ENCODE measurements at places on chromosomes 7 and 10. TPM values are rescaled to one million over a fixed set of nuclear protein-coding genes. Genes with fewer than 3 reads are reported as not detected.
A peak's percentile ranks its signal among the peaks of the same experiment; 100 is the strongest.

The UCN3 gene
- not detected for total RNA-seq

The OR2A5 gene
- total RNA-seq: not detected

The PRR15 gene
- 3.1 TPM for total RNA-seq

The UFSP1 gene
- total RNA-seq: 5.1 TPM

The MORN4 gene
- 1.5 TPM for total RNA-seq

The FGFR2 gene
- 1.4 TPM for total RNA-seq

The NPFFR1 gene
- not detected for total RNA-seq

The ITGA8 gene
- total RNA-seq: 7.1 TPM

The NUTM2A gene
- 1.1 TPM for total RNA-seq

The OR2A1 gene
- total RNA-seq: 0.16 TPM

The NACAD gene
- total RNA-seq: 6.2 TPM

The GPR22 gene
- not detected for total RNA-seq

The THSD7A gene
- total RNA-seq: 6.0 TPM

The SLC13A1 gene
- not detected for total RNA-seq

The RASSF4 gene
- total RNA-seq: 122 TPM

The ASB10 gene
- total RNA-seq: not detected

The LIPN gene
- total RNA-seq: 0.74 TPM

The OR13A1 gene
- not detected for total RNA-seq

The PTPN20 gene
- 0.74 TPM for total RNA-seq

The SFTPA1 gene
- not detected for total RNA-seq

GRCh38 chr7:101985903-101986734 is 168.7 kb downstream of the CUX1 start:
- DNase-seq: no peak

GRCh38 chr7:55086413-55087201 is 67.8 kb downstream of the EGFR start:
- DNase-seq: no peak

GRCh38 chr10:91313796-91314485 is 93.5 kb downstream of the PCGF5 start:
- no peak for DNase-seq

- no peak for DNase-seq
Observed at GRCh38 chr10:88080213-88080612, 216.8 kb downstream of the PTEN start.

DNA sequence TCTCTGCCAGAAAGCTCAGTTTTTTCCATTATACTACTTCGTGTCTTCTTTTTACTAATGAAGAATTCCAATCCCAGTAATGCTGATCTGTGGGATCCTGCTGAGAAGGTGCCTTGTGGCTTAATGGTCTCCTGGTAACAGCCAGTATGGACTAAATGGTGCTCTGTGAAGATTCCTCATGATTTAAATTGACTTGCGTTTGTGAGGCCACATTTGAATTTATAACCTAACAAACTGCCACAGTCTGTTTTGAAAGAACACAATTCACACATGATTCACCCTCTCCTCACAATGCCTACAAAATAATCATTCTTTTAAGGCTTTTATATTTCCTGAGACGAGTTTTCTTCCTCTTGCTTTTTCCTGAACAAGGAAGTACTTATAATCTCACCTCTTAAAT is 140.0 kb downstream of the MBL2 start:
- no peak for DNase-seq

DNA sequence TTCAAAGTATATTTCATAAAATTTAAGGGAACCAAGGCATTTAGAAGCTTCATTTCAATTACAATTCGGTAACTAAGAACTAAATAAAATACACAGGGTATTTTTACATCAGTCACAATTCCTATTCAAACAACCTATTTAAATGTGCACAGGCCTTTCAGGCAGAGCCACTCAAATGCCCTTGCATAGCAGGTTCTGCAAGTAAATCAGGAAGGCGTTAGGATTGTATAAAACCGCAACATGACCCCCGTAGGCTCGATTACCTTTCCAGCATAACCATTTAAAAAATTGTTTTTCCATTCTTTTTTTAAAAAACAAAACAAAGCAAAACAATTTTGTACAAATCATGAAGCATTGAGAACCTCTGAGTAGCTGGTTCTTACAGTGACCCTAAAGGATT is 289.9 kb upstream of the SP8 start:
- DNase-seq: no peak

DNA sequence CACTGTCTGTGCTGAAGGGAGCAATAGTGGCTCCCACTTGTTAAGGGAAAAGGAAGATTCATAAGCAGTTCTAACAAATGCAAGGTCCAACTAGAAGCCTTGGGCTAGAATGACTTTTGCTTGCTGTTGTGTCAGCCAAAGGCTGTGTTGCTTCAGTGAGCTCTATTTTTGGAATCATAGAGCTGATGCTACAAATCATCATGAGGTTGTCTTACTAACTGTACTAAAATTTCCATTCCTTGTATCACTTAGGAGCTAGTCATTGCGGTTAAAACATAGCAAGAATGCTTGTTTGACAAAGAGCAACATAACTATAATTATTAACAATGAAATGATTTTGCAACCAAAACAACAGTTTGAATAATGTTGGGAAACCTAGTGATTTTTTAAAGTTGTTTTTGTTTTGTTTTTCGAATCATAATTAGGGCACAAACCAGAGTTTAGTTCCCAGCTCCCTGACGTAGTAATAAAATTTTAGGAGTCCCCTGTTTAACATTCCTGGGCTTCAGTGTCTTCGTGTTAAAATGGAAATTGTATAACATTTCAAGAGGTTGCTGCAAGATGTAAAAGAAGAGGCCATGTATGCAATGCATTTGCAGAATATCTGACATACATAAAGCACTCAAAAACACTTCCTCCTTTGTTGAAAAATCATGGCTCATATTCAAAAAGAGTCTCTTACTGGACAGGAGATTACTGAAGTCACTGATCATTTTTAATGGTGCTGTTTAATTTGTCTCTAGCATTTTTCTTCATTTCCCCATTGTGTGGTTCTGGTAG is 183.4 kb downstream of the MACC1 start:
- no peak for DNase-seq

GRCh38 chr10:124083047-124083739 is 10.2 kb downstream of the CHST15 start:
- no peak for DNase-seq

- DNase-seq: no peak
Observed at GRCh38 chr7:111529507-111530355, 32.6 kb downstream of the IMMP2L start.

- DNase-seq: no peak
Observed at GRCh38 chr10:35246770-35247343, 89.5 kb upstream of the CCNY start.

DNA sequence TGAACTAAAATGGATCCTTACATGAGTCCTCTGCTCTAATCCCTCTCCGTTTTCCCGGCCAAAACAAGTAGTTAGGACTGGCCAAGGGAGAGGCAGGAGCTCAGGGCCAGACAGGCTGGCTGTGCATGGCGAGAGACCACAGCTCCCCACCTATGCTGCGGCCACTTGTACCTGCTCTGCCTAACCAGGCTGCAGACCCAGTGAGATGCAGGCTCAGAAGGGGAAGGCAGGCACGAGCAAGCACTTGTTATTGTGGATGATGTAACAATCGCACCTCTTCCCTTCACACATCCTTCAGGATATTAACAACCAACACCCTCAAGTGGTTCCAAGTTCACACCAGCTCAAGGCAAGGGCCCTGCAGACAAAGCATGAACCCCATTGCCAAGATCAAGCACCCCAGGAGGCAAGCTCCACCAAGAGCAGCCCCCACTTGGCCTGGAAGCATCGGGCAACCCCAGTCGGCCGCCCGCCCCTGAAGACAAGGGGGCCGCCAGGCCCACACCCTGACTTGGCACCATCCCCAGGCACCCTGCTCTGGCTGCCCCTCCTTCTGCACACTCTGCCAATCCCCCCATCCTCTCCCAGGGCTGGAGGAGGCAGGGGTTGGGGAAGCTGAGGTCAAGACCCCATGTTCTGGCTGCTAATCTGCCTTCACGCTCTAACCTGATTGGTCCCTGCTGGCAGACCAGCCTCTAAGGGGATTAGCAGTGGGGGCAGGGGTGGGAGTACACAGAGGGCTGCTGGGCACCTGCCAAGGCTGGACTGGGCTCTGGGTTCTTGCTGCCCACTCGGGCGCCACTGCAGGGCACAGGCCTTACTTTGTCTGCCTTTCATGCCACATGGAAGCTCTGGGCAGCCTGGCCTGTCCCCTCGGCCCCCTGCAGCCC is 111.3 kb downstream of the SLIT1 start:
- DNase-seq: no peak

DNA sequence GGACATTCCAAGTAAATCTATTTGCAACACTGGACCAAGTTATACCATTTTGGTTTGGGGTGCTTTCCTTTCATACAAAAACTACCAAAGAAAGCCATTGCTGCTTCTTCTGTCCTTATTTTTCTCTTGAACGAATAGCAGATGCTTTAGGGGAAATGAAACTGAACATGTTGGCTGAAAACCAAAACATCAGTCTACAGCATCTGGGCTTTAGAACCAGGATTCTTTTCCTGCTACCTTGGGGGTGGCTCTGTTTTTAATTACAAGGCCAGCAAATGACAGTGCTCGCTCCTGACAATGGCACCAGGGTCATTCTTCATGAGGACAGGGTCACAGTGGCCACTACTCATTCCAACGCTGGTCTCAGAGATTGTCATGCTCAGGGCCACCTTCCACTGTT is 80.3 kb downstream of the WDR11 start:
- no peak for DNase-seq

GRCh38 chr10:131011936-131012640 is 299.4 kb downstream of the TCERG1L start:
- DNase-seq: peak; percentile 65

GRCh38 chr7:133985300-133985699 is 141.8 kb upstream of the LRGUK start:
- DNase-seq: no peak

DNA sequence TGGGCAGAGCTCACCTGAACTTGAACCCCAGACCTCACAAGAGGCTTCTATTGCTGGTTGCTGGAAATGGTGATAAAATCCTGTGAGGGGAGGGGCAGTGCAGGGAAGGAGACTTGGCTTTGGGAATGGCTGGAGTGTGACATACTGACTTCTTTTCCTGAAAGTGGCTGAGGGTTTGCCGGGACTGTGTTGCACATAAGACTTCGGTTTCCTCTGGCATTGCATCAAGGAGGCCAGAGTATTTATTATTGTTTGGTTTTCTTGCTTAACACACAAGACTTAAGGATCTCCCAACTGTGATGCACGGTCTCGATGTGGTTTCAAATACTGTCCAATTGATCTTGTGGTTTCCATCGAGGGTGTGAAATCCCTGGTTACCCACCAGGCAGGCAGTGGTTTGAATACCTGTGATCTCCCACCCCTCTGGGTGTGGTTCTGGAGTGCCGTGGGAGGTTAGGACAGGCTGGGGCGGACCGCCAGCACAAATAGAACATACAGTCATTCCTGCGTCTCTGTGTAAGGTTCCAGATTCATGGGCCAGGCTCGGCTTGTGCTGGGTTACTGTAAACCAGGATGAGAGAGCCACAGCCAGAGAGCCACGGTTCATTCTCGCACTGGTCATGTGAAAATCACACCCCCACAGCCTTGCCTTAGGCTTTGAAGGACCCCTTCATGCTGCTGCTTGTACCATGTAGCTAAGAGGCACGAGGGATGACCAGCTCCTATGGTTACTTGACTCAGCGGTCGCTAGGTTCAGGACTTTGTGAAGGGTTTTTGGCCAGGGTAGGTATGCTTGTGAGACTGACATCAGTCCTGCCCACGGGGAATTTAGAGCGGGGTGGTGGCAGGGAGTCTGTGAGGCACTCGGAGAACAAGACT is 39.2 kb downstream of the WBP1L start:
- DNase-seq: no peak

DNA sequence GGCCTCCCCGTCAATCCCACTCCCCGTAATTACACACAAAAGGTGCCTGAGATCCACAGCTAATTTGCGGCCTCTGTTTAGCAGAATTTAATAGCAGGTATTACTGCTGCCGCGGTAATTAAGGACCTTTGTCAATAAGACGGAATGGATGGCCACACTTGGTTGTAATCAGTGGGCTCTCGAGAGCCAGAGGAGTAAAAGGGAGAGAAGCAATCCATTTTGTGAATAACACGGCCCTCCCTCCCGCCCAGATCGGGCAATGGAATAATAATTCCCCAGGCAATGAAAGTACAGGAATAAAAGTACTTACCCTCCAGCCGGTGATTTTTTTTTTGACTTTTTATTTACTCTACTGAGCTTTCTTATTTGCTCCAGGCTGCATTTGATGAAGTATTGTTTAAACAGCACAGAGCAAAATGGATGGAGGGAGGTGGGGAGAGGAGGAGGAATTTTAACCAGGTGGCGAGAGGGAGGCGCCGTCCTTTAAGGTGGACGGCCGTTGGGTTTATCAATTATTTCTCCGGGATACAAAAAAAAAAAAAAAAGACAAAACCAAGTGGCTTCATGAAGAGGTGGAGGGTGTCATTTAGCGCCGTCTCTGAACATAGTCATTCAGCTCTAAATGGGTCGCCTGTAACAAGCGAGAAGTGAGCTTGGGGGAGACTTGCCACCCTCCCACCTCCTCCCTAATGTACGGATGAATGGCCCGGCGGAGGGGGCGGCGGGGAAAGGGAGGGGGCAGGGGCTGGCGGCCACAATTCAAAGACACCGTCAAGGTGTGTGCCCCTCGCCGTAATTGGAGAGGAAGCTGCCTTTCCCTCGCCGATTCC is 120.3 kb downstream of the BUB3 start:
- no peak for DNase-seq

GRCh38 chr7:90693939-90694338 is 97.8 kb downstream of the CDK14 start:
- DNase-seq: no peak

DNA sequence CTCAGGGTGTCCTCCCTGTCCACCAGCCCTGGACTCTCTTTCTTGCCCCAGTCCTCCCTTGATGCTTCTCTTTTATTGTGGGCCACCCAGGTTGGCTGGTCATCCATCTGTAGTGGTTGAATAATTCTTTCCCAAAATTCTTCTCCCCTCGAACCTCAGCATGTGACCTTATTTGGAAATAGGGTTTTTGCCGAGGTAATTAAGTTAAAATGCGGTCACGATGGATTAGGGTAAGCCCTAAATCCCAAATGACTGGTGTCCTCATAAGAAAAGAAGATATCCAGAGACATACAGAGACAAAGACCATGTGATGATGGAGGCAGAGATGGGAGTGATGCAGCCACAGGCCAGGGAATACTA is 74.3 kb downstream of the GFRA1 start:
- no peak for DNase-seq

GRCh38 chr7:120226188-120226587 is 46.8 kb upstream of the KCND2 start:
- DNase-seq: no peak

DNA sequence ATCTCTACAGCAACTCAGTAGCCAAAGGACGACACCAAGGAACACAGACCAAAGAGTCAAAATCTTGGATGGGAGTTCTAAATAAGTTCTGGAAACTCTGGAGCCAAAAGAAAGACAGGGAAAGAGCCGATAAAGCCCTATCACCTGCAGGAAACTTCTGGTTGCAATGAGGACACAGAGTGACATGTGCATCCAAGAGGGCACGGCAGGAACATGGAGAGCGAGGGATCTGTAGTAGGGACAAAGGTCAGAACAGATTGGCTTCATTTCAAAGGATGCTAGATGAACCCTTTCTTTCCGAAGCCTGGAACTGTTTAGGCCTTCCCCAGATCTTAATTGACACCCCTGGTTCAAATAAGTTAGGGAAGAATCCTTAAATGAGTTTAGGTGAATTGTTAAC is 39.5 kb downstream of the CACNA2D1 start:
- no peak for DNase-seq

GRCh38 chr7:24172856-24173255 is 111.1 kb upstream of the NPY start:
- no peak for DNase-seq
